ENCODE measurements at places on chromosomes 12 and 14.

DNA sequence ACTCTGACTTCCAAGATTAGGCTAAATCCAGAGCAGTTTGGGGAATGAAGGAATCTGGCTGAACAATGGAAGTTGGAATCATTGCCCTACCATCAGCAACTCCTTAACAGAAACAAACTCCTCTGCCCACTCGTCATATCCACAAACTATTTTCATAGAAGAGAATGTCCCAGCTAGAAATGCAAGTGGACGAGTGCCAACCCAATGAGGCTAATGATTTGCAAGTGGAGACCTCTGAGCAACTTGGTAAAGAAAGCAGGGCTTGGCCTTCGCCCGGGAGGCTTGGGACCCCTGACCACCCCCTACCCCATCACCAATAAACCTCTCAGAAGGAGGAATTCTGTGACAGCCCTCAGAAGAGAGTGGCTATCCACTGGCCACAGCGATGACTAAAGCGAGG is 40.0 kb upstream of the DDX11 start:
- no peak for DNase-seq

- DNase-seq, result no peak
Measured at GRCh38 chr12:51886021-51886710, 1.7 kb upstream of the ANKRD33 start.

DNA sequence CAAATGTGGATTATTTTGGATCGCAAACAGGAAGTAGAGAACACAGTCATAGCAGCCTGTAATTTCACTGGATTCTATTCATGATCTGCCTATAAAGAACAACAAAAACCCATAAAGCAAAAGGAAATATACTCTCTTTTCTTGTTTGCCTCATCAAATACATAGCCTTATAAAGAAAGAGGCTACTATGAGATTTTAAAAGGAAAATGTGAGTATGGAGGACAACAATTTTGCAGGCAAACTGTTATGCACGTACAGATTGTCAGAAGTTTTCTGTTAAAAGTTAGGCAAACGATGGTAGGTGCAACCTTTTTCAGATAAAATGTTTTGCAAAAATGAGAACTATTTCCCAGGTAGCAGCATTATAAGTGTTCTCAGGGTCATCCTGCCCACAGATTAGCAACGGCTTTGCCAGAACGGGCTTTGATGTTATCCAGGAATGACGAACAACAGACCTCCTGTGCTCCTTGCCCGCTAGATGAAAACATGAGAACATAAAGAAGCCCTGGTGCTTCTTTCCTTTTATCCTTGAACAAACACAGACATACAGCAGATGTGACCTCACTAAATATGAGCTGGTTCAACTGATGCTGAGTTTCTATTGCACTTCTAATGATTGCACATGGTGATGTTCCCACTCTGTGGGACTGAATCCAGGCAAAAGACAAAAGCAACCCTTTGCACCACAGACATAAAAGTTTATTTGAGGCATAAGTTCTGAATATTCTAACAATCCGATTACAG is 88.1 kb downstream of the ITPR2 start:
- no peak for DNase-seq

GRCh38 chr12:76464631-76465166 is 94.9 kb downstream of the OSBPL8 start:
- DNase-seq, result no peak

DNA sequence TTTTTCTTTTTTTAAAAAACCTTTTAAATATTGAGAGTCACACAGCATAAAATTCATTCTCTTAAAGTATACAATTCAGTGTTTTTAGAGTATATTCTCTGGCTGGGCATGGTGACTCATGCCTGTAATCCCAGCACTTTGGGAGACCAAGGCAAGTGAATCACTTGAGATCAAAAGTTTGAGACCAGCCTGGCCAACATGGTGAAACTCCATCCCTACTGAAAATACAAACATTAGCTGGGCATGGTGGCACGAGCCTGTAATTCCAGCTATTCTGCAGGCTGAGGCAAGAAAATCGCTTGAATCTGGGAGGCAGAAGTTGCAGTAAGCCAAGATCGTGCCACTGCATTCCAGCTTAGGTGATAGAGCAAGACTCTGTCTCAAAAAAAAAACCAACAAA is 68.4 kb upstream of the BCAT1 start:
- DNase-seq, result no peak

DNA sequence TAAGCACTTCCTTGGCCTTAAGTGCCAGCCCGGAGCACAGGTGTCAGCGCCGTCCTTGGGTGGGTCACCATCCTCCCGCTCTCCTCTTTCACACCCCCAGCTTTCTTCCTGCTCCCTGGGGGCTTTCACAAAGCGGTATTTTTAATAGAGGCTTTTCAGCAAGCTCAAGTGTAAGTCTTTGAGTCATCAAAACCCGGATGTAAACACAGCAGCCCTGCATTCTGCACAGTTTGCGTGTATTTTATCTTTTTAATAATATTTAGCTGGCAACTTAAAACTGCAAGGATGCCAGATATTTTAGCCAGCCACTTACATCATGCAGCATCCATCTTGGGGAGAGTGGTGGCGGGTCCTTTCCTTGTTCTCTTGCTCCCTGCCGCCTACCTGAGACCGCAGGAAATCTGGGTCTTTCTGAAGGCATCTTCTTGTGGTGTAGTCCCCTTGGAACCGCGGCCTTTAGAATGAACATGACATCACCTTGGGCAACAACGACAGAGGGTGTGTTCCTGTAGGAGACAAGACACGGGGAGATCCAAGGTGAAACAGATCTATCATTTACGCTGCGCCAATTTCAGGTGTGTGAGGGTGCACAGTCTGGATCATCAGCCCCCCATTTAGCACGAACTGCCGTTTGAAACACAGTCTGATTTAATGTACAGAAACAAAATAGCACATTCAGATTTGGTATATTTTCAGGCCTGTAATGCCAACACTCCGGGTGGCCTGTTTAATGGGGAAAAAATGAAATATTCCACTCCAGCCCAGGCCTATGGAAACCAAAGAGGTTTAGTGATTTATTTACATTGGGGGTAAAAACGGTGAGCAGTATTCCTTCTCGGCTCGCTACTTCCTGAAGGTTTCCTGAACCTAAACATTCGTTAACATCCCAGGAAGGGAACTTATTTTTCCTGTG is 12.5 kb upstream of the IRF2BPL start:
- DNase-seq, result no peak

- DNase-seq, result no peak
Measured at GRCh38 chr12:132151145-132151765, 7.0 kb downstream of the NOC4L start.

- DNase-seq, result no peak
Measured at GRCh38 chr12:114625294-114625851, 58.6 kb downstream of the TBX3 start.

Data from stimulated activated CD4-positive, alpha-beta T cell treated with anti-CD3 and anti-CD28 coated beads, Interleukin-15, amount 100 ng/mL, for 1 hour (primary cell).